ENCODE measurements at places on chromosomes 5 and 9.

DNA sequence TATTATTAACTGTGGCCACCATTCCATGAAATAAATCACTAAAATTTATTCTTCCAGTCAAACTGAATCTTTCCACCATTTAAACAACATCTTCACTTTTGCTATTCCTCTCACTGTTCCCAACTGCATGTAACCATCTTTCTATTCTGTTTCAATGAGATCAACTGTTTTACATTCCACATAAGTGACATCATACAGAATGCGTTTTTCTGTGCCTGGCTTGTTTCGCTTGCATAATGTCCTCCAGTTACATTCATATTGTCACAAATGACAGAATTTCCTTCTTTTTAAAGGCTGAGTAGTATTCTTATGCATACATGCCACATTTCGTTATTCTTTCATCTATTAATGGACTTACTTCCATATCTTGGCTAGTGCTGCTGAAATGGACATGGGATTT is 738.2 kb downstream of the SEMA5A start:
- DNase-seq = no peak

GRCh38 chr9:71819115-71819739 is 50.9 kb upstream of the CEMIP2 start:
- no peak for DNase-seq

DNA sequence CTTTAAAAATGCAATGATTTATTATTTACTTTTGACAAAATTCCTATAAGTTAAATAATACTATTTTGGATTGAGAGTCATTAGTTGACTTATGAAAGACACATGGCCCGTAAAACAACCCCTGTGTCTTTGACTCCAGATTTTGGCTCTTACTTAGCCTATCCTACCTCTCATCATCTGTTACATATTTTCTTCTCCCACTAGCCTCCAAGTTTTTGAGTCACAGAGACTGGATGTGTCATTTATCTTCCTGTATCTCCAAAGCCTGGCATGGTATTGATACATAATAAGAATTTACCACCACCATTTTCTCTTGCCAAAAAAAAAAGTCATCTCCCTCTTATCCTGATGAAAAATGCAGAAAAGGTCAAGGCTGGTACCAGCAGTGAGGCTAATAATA is 99.9 kb downstream of the GABRB2 start:
- no peak for DNase-seq

- no peak for DNase-seq
Measured at GRCh38 chr5:108515517-108516105, 133.7 kb upstream of the FBXL17 start.

- no peak for DNase-seq
Measured at GRCh38 chr5:23353286-23353685, 154.1 kb upstream of the PRDM9 start.

GRCh38 chr9:6842584-6842947 is 84.8 kb downstream of the KDM4C start:
- DNase-seq = no peak

DNA sequence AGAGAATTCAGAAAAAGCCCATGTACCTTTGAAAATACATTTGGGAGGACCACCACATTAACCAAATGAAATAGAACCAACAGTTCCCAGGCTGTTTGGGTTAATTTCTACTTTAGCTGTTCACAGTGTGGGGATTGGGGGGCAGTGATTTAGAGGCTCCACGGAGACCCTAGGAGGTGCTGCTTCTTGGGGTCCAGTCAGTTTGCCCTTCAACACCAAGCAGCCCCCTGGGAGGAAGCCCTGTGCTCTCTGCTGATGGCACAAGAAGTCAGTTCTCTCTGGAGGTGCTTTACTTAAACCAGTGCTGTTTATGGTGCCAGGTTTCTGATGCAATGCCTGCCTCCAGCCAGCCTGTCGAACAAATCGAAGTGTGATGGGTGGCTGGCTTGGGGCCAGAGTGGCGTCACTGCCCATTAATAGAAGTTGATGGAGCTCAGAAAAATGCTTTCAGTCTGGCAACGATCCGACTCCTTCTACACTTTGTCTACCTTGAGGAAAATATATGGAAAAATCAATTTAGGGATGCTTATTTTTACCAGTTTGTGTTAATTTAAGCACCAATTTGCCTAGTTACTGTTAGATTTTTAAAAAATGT is 134.0 kb downstream of the SNX18 start:
- peak; percentile 4 for DNase-seq

- no peak for DNase-seq
Measured at GRCh38 chr9:124809211-124809610, 32.3 kb downstream of the OLFML2A start.

GRCh38 chr9:16964228-16964627 is 93.8 kb upstream of the BNC2 start:
- no peak for DNase-seq

DNA sequence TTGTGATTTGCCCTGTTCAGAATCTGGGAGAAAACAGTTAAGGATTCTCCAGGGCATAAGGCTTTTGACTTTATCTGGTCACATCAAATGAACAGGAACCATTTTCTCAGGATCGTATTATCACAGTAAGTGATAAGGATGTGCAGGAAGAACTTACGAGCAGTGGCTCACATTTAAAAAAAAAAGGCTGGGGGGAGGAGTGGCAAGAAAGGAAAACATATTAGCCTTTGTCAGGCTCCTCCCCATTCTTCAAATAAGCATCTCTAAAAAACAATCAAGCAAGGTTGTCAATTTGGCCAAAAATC is 234.3 kb upstream of the TMEM161B start:
- no peak for DNase-seq

GRCh38 chr9:85158512-85158911 is 489.0 kb downstream of the NTRK2 start:
- no peak for DNase-seq

- DNase-seq = no peak
Measured at GRCh38 chr5:92505145-92505544, 1075.9 kb downstream of the NR2F1-AS1 start.

- DNase-seq = no peak
Measured at GRCh38 chr9:123482295-123482968, 126.4 kb downstream of the CRB2 start.

GRCh38 chr5:119930490-119930889 is 301.1 kb downstream of the FAM170A start:
- DNase-seq = no peak

DNA sequence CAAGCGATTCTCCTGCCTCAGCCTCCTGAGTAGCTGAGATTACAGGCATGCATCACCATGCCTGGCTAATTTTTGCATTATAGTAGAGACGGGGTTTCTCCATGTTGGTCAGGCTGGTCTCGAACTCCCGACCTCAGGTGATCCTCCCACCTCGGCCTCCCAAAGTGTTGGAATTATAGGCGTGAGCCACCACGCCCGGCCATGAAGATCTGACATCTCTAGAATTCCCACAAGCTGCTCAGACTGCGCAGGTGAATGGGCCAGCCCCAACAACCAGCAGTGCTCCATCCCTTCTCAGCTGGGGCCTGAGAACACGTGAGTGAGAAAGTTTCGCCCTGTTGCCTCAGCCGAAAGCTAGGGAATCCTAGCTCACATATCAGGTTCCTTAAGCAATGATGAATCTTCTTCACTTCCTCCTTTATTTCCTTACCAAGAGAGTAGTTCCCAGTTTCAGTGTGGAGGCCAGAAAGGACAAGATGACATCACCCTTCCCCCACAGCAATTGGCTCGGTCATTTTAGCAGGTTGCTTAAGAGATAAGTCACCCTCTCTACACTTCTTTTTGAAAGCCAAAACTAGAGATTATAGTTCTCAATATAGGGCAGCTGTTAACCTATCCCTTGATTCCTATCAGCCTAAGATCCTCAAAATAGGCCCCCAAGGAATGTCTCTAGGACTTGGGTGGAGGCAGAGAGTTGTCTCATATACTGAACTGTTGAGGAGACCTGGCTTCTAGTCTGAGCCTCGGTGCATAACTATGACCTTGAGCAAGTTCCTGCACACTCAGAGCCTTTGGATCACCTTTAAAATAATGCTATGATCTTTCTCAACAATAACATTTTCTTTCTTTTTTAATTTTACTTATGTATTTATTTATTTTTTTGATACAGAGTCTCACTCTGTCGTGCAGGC is 23.9 kb upstream of the PPP2CA start:
- no peak for DNase-seq

DNA sequence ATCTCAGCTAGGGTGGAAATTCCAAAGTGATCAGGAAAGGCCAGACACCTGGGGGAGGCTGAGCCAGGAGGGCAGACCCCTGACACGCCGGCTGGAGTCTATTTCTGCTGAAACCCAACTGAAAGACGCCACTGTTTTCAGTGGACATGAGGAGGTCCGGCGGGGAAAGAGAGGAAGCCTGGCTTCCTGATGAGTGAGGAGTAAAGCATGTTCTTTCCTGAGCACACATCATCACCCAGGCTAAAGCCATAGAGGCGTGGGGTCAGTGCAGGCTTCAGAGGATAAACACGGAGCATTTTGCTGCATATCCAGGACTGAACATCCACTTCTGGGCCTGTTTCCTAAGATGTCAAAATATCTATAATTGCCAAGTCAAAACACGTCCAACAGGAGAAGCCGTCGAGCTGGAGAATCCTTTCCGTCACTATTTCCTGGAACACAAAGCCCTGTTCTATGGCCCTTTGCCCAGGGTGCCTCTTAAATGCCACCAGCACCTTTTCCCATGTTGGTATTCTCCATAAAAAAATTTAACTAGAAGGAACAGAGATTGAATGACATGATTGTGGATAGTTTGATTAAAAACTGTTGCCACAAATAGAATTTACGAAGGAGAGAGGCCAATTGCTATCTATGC is 597.9 kb upstream of the ADAMTS16 start:
- DNase-seq = no peak

DNA sequence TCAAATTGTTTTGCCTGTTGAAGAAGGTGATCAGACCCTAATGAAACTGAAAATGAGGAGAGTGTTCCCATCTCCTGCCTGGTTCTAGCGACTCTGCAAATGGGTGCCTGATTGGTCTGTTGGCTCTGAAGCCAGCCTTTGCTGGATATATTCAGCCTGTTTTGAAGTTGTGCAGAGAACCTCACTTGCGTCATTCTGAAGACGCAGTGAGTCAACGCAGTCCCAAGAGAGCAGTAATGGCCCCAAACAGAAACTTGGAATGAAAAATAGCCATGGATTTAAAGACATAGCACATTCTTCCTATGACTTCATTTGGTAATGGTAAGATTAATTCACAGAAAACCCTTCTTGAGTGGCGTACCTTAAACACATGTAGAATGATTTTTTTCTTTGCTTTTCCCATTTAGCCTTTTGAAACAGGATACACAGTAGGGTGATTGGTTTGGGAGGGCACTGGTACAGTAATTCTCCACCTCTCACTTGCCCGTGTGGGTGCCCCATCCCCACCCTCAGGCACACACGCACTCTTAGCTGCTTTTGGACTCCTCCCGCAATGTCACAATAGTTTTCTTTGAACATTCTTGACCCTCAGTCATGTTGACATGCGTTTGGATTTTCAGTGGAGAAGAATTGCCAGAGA is 54.1 kb upstream of the ABL1 start:
- DNase-seq = no peak

DNA sequence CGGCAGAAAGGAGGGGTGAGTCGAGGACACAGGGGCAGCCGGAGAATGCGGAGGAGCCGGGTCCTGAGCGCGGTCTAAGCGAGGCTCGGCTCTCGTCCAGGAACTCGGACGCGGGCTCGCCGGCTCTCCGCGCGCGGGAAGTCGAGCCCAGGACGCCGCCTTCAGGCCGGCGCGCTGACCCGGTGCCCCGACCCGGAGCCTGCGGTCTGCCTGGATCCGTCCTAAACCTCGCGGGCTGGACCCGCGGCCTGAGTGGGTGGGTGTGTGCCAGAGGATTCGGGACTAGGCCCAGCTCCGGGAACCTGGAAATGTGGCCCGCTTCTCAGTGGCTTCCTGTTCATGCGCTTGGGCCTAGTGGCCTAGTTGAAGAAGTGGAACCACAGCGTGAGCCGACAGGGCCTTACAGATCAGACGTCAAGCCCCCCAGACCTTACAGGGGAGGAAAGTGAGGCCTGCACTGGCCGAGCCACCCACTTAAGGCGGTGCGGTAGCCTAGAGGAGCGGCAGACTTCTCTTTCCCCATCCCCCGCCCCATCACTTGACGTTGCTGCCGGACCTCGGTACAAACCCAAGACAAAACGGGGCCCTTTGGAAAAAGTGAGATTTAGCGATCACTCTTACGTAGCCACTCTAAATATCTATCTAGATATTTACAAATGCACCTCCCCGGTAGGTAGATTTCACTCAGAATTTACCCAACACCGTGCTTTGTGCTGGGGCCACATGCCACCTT is 1.2 kb downstream of the CDKN2B-AS1 start:
- DNase-seq = peak; percentile 56

GRCh38 chr5:29296548-29296947 is 1896.9 kb upstream of the CDH6 start:
- DNase-seq = no peak

DNA sequence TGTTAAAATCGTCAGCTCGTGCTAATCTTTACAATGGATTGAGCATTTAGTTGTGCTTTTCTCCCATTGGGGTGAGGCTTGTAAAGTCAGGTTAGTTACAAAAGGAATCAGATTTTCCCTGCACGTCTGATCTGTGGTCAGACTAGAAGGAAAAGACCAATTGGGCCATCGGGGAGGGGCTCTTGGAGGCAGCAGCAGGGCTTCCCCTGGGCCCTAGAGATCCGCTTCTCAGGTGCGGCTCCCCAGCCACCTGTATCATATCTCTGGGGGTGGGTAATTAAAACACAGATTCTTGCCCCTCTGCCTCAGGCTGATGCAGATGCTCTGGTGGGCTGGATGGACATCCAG is 200.3 kb downstream of the HSPA4 start:
- DNase-seq = no peak

- no peak for DNase-seq
Measured at GRCh38 chr5:55758231-55758630, 20.4 kb downstream of the DDX4 start.

GRCh38 chr9:135502168-135502872 is 1.8 kb downstream of the MRPS2 start:
- no peak for DNase-seq

DNA sequence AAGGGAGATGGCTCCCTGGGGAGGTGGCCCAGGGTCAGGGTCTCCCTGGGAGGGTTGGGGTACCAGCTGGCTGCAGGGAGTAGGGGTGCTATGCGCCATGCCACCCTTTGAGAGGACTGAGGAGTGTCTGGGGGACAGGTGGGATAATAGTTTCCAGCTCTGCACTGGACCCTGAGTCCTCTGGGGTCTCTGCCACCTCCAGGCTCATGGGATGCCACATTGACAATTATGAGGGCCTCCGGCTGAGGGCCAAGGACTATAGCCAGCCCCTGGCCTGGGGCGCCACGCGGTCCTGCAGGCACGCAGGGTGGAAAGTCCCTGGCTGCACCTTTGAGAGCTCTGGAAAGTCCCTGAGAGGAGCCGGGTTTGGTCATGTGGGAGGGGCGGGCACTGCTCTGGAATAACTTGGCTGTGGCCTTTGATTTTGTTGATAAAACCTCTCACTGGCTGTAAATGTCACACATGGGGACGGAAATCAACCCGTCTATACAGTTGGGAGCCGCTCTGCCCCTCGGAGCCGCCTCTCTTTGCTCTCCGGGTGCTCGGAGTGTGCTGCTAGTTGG is 16.0 kb downstream of the TRAF2 start:
- DNase-seq = no peak
